Body of pancreas (tissue), 4 donors: ENCODE measurements at places on chromosomes 11 and 22. TPM values are rescaled to one million over a fixed set of nuclear protein-coding genes. Genes with fewer than 3 reads are reported as not detected.
A peak's percentile ranks its signal among the peaks of the same experiment; 100 is the strongest.

- H3K27me3 ChIP-seq, result no peaks in the 10 kb centered on the region
- DNase-seq, result no peak
- H3K27ac ChIP-seq, result no peak overlapping the region
- no peak overlapping the region for H3K4me3 ChIP-seq
Measured at GRCh38 chr22:41822317-41823057, 10.4 kb upstream of the SREBF2 start.

- no peaks in the 10 kb centered on the region for H3K27me3 ChIP-seq
- no peaks in the 10 kb centered on the region for H3K36me3 ChIP-seq
- DNase-seq, result no peak
- no peak overlapping the region for H3K27ac ChIP-seq
Measured at GRCh38 chr22:44901301-44901700, 108.5 kb downstream of the PHF21B start.

- no peak overlapping the region for H3K27ac ChIP-seq
- H3K27me3 ChIP-seq, result no peaks in the 10 kb centered on the region
- H3K4me1 ChIP-seq, result no peaks in the 10 kb centered on the region
- DNase-seq, result no peak
- H3K4me3 ChIP-seq, result no peak overlapping the region
Measured at GRCh38 chr22:17607891-17608521, 20.5 kb downstream of the ATP6V1E1 start.

Gene TMEM121B
- total RNA-seq, result 0.26 TPM

- H3K4me3 ChIP-seq, result no peak overlapping the region
- H3K36me3 ChIP-seq, result no peaks in the 10 kb centered on the region
- peaks cover 50% of the 10 kb centered on the region for H3K4me1 ChIP-seq
- H3K27me3 ChIP-seq, result no peaks in the 10 kb centered on the region
Measured at GRCh38 chr11:3161720-3162409, 3.2 kb downstream of the OSBPL5 start.

GRCh38 chr11:10926801-10927211 lies 69.0 kb upstream of the ZBED5 start:
- H3K27ac ChIP-seq, result no peak overlapping the region
- DNase-seq, result no peak

- peak overlapping the region; percentile 93 for H3K27ac ChIP-seq
- no peaks in the 10 kb centered on the region for H3K36me3 ChIP-seq
- peaks cover 49% of the 10 kb centered on the region for H3K4me1 ChIP-seq
Measured at GRCh38 chr11:134037046-134037908, 31.6 kb upstream of the JAM3 start.
